ENCODE measurements at places on chromosomes 4 and X.

DNA sequence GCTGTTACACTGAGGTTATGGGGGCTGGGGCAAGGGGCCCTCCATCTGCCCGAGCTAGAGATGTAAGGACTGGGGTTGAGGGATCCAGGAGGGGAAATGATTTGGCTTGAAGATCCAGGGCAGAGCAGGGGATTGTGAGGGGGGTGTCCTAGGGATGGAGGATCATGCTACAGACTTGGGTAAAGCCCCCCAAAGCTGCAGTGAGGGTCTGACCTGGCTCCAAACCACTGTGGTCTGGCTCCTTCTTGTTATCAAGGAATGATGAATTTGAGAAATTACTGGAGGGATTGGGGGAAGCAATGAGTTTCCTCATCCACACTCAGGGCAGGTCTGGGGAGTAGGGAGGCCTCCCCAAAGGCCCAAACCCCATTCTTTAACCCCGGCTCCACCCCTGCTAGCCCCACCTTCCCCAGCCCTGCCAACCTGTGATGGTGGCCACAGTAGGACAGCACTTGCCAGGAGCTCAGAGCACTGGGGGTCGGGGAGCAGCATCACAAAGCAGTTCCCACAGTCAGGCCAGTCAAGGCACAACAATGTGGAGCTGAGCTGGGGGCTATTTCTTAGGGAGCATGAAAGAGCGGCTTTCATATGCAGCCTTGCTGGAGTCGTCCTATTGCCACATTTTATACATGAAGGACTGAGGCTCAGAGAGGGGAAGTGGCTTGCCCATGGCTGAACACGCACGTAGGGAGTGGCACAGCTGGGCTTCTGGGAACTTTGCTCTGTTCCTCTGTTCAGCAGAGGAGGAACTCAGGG, 165.5 kb downstream of the EFNB1 start:
- peaks cover 39% of the 10 kb centered on the region for H3K27me3 ChIP-seq
- H3K4me3 ChIP-seq = no peak overlapping the region
- H3K36me3 ChIP-seq = no peaks in the 10 kb centered on the region
- DNase-seq = no peak
- H3K4me1 ChIP-seq = no peaks in the 10 kb centered on the region
- no peak overlapping the region for H3K27ac ChIP-seq

DNA sequence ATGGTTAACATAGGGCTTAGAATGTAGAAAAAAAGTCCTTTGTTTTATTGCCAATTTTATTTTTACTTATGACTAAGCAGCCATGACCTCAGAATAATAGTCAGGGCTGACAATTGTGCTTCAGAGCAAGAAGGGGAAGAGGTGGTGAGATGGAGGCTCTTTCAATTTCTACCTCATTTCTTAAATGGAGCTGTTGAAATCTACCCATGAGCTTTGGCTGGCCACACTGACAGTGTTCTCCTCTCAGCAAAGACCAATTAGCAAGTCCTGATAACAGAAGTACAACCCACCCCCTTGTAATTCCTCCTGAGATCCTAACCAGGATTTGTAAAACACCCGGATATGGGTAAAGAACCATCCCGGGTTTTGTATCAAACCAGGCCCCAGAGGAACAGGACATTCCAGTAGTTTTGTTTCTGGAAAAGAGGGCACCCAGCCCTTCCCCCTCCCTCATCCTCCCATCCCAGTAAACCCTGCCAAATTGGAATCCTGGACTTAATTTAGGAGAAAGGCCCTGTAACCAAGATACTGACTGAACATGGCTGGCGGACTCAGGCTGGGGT, at the start of gene HEPH:
Gene HEPH, plus strand, starts transcription at position 399 of the 563 bp plus-strand sequence. CDS start 6,324 bp downstream, outside the sequence.
- no peak within 1 kb of the TSS for H3K27ac ChIP-seq
- H3K27me3 ChIP-seq = peaks cover 20% of the 10 kb centered on the region
- no peaks in the 10 kb centered on the region for H3K36me3 ChIP-seq
- H3K4me1 ChIP-seq = no peaks in the 10 kb centered on the region
- no peak for DNase-seq
- no peak within 1 kb of the TSS for H3K4me3 ChIP-seq

DNA sequence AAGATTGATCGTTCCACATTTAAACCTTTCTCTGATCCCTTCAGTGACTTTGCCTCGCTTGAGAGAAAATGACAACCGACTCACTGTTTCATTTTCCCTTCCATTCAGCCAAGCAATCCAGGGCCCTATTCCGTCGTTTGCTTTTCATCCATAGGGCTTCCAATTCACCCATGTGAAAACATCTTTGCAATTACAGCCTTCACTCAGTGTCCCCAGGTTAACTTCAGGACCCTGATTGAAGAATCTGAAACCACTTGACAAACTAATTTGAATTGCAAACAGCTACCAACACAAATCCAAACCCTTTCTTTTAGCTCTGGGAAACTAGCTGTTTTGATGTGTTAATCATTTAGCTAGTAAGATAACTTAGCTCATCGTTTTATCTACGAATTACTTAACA, 120.2 kb upstream of the FAM9C start:
- H3K27ac ChIP-seq = no peak overlapping the region
- peaks cover 71% of the 10 kb centered on the region for H3K27me3 ChIP-seq
- no peaks in the 10 kb centered on the region for H3K36me3 ChIP-seq

DNA sequence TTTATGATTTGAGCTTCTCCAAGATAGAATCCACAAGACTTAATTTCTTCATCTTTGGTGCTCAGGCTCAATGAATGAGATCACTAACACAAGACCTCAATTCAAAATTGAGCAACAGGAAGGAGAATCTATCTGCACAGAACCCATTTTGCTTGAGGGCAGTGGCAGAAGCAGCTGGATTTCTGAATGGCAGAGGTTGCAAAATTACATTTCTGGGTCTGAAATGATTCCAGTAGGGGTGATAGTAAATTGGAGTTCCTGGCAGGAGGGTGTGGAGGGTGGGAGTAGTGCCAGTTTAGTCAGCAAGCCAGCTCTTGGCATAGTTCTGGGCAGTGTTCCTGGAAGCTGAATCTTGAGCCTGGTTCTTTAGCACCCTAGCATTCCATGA, 281.1 kb downstream of the SLC7A11 start:
- H3K27me3 ChIP-seq = no peaks in the 10 kb centered on the region
- H3K27ac ChIP-seq = no peak overlapping the region
- DNase-seq = no peak
- H3K4me3 ChIP-seq = no peak overlapping the region
- H3K4me1 ChIP-seq = no peaks in the 10 kb centered on the region
- H3K36me3 ChIP-seq = no peaks in the 10 kb centered on the region

GRCh38 chrX:15594371-15594770, 6.4 kb downstream of the ACE2 start:
- H3K27me3 ChIP-seq = peaks cover 64% of the 10 kb centered on the region
- no peaks in the 10 kb centered on the region for H3K36me3 ChIP-seq
- H3K4me1 ChIP-seq = no peaks in the 10 kb centered on the region
- no peak for DNase-seq

DNA sequence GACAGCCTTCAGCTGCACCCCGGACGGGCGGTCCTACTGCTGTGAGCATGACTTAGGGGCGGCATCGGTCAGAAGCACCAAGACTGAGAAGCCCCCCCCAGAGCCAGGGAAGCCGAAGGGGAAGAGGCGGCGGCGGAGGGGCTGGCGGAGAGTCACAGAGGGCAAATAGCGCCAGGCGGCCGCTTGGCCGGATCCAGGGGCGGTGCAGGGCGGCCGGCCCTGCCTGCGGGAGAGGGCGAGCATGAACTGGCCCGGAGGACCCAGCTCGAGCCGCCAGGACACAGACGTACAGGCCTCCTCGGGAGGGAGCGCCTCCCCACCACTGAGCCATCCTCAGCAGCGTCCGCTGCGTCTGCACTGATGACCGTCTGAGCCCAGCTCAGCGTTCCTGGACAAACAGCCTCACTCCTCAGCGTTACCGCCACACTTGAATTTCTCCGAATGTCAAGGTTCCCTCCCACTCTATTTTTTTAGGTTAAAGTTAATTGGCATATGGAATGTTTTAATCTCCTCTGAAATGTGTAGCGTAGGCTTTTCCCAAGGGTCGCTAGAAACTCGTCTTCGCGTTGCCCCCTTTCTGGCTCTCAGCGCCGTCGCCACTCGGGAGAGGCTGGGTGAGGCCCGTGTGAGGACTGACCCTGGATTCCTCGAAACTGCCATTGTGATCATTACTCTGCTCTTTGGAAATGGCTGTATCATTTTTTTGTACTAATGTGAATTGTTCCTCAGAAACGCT, 29.9 kb downstream of the NELFA start:
- H3K4me1 ChIP-seq = no peaks in the 10 kb centered on the region
- no peaks in the 10 kb centered on the region for H3K27me3 ChIP-seq
- peak overlapping the region; percentile 53 for H3K27ac ChIP-seq
- no peak for DNase-seq
- no peak overlapping the region for H3K4me3 ChIP-seq

DNA sequence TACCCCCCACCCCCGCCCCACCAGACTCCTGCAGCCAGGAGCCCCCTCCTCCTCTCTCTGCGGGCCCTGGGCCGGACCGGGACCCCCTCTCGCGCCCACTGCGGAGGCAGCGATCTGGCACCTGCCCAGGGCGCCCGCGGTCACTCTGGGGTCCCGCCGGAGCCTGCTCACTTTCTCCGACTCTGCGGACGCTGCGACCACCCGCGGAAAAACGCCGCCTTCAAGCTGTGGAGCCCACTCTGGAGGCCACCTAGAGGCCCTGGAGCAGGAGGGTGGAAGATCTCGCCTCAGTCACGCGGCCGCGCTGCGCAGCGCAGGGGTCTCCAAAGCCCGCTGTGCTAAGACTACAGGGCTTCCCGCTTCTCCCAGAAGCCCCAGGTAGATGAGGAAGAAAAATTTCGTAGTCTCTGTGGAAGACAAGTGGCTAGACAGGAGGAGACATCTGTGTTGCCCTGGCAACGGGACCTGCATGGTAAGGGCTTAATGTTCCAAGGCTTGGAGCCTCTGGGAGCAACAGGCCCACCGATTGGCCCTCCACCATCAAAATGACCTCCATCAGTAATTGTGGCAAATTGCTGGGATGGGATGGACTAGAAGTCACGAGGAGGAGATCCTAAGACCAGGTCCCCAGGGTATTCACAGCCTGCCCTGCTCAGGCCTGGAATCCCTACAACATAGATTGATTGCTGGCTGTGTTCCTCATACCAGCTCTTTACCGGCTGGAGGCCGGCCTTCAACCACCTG, at the start of gene PNMA6F:
Gene PNMA6F, minus strand, starts transcription at position 387 of the 744 bp plus-strand sequence. CDS start 1,093 bp downstream, outside the sequence.
- H3K36me3 ChIP-seq = no peaks in the 10 kb centered on the region
- peaks cover 26% of the 10 kb centered on the region for H3K27me3 ChIP-seq
- no peak within 1 kb of the TSS for H3K4me3 ChIP-seq
- DNase-seq = no peak

GRCh38 chr4:53987761-53988171, 76.6 kb downstream of the CHIC2 start:
- peaks cover 6% of the 10 kb centered on the region for H3K4me1 ChIP-seq
- no peaks in the 10 kb centered on the region for H3K27me3 ChIP-seq
- no peak for DNase-seq
- no peak overlapping the region for H3K4me3 ChIP-seq

DNA sequence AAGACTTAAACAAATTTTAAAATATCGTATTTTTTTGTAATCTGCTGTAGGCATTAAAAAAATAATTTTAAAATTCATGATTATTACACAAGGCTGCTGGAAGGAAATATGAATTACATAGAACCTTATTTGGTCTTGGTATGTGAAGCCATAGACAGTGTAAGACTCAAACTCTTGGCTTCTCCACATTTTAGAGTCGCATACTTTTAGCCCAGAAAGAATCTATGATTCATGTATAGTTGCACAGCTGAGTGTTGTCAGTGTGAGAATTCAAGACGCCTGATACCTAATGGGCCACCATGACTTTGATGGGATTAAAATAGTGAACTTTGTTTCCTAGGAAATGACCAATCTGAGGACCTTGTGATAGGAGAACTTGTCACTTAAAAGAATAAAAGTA, 1.4 kb downstream of the INTU start:
- peaks cover 13% of the 10 kb centered on the region for H3K4me1 ChIP-seq
- no peak overlapping the region for H3K27ac ChIP-seq
- peaks cover 57% of the 10 kb centered on the region for H3K27me3 ChIP-seq
- DNase-seq = no peak
- no peaks in the 10 kb centered on the region for H3K36me3 ChIP-seq

- H3K27ac ChIP-seq = no peak overlapping the region
- no peak overlapping the region for H3K4me3 ChIP-seq
- H3K4me1 ChIP-seq = no peaks in the 10 kb centered on the region
- no peak for DNase-seq
Observed at GRCh38 chr4:112770114-112770513, 133.2 kb downstream of the LARP7 start.

- no peak overlapping the region for H3K4me3 ChIP-seq
- no peaks in the 10 kb centered on the region for H3K36me3 ChIP-seq
- no peak for DNase-seq
- peaks cover 9% of the 10 kb centered on the region for H3K27me3 ChIP-seq
- H3K4me1 ChIP-seq = no peaks in the 10 kb centered on the region
Observed at GRCh38 chr4:164799410-164799809, 45.5 kb downstream of the SMIM31 start.

DNA sequence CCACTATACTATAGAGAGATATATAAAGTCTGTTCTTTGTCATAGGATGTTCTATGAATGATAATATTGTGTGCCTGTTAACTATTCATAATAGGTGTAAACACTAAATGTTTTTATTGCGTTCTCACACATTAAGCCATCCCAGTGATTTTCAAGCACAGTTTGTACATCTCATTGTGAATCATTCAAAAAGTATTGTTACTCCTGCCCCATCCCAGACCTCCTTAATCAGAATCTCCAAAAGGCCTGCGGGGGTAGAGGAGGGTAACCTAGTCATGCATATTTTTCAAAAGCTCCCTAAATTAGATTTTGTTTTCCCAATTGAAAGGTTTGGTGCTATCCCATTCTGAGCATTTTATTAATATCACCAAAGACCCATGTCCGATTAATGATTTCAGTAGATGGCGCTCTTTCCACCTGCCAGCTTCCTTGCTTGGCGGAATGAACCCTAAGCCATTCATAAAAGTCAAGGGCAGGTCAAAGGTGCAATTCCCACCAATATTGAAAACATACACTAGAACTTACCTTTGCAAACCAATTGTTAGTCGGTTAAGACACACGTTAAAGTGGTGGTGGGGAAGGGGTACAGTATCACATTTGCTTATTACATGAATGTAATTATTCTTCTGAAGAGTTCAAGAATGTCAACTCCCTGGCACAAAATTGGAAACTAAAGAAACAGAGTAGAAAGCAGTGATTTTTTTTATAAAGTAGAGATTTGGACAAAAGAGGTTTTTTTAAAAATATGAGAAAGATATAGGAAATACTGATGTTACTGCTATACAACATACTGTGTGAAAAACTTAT, 5.8 kb upstream of the TET2 start:
- DNase-seq = no peak
- H3K4me3 ChIP-seq = no peak overlapping the region
- H3K27me3 ChIP-seq = no peaks in the 10 kb centered on the region
- peaks cover 2% of the 10 kb centered on the region for H3K36me3 ChIP-seq
- H3K4me1 ChIP-seq = peaks cover 45% of the 10 kb centered on the region

DNA sequence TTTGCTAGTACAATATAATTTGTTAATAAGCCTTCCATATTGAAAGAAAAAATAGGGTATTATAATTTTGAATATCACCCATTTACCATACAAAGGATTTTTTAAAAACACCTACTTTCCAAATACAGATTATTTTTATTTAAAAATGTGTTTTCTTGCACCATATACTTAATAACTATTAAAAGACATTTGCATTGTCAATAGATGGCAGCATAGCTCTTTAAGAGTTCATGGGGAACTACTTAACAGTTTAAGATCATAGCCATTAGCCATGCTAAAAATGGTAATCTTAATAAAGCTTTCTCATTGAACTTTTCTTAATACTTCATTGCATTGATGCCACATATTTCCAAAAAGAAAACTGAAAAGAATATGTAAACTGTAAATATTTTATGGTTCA, 1995.9 kb downstream of the C4orf33 start:
- H3K4me1 ChIP-seq = no peaks in the 10 kb centered on the region
- H3K4me3 ChIP-seq = no peak overlapping the region
- no peak overlapping the region for H3K27ac ChIP-seq
- H3K27me3 ChIP-seq = no peaks in the 10 kb centered on the region
- no peak for DNase-seq
